Pericardium fibroblast (primary cell): ENCODE measurements at places on chromosomes 12 and 14. TPM values are rescaled to one million over a fixed set of nuclear protein-coding genes. Genes with fewer than 3 reads are reported as not detected.

The KRT78 gene
- total RNA-seq = not detected in 2 replicates

The ETFBKMT gene
- 3.2 and 4.0 TPM in 2 replicates for total RNA-seq

The RFLNA gene
- total RNA-seq = 1.8 and 5.8 TPM in 2 replicates

The CLEC7A gene
- not detected in 2 replicates for total RNA-seq

The ALKBH2 gene
- 15.4 and 22.0 TPM in 2 replicates for total RNA-seq
